Smooth muscle cell of the umbilical artery (primary cell): ENCODE measurements at places on chromosomes 3 and 15. TPM values are rescaled to one million over a fixed set of nuclear protein-coding genes. Genes with fewer than 3 reads are reported as not detected.

The NTRK3 gene
- 1.2 and 3.2 TPM in 2 replicates for total RNA-seq

The SELENOT gene
- total RNA-seq, result 200 and 238 TPM in 2 replicates

The IGSF11 gene
- total RNA-seq, result 0.14 TPM in 1 of 2 replicates, not detected in the other

The CPN2 gene
- not detected in 2 replicates for total RNA-seq

The SCN11A gene
- total RNA-seq, result not detected in 2 replicates

The CELSR3 gene
- 0.89 and 3.1 TPM in 2 replicates for total RNA-seq

The FGF12 gene
- not detected in 2 replicates for total RNA-seq

The ARHGAP31 gene
- 8.6 and 16.0 TPM in 2 replicates for total RNA-seq

The SMCO1 gene
- total RNA-seq, result not detected in 2 replicates

The STRIT1 gene
- not detected in 2 replicates for total RNA-seq

The DHFR2 gene
- total RNA-seq, result 4.3 and 4.5 TPM in 2 replicates

The OR5K3 gene
- not detected in 2 replicates for total RNA-seq

The CDCP1 gene
- 10.4 and 76.4 TPM in 2 replicates for total RNA-seq

The CCK gene
- 0.55 TPM in 1 of 2 replicates, not detected in the other for total RNA-seq

The FOXB1 gene
- not detected in 2 replicates for total RNA-seq

The NSUN3 gene
- 10.7 and 11.2 TPM in 2 replicates for total RNA-seq

The NAALADL2 gene
- 13.1 and 17.8 TPM in 2 replicates for total RNA-seq

The DLEC1 gene
- total RNA-seq, result under 0.01 and 0.09 TPM in 2 replicates

The RTP1 gene
- not detected in 2 replicates for total RNA-seq

The PLA2G4B gene
- 1.5 and 1.8 TPM in 2 replicates for total RNA-seq

The DNAH12 gene
- total RNA-seq, result 0.37 and 0.59 TPM in 2 replicates

The MTHFS gene
- total RNA-seq, result 12.5 and 14.8 TPM in 2 replicates

The BUB1B gene
- 3.6 and 19.2 TPM in 2 replicates for total RNA-seq

The CFAP91 gene
- 1.8 TPM in 1 of 2 replicates, not detected in the other for total RNA-seq

The EIF3J gene
- 46.9 and 71.1 TPM in 2 replicates for total RNA-seq

The ARNT2 gene
- total RNA-seq, result 1.8 and 3.8 TPM in 2 replicates

The ITIH1 gene
- not detected in 2 replicates for total RNA-seq

The IL17RB gene
- not detected in 2 replicates for total RNA-seq

The SRGAP3 gene
- 1.5 and 4.9 TPM in 2 replicates for total RNA-seq

The VGLL3 gene
- 19.3 and 36.5 TPM in 2 replicates for total RNA-seq

The TGM4 gene
- not detected in 2 replicates for total RNA-seq

The ADAMTSL3 gene
- total RNA-seq, result under 0.01 and 0.05 TPM in 2 replicates

The MED12L gene
- total RNA-seq, result 0.42 and 0.89 TPM in 2 replicates

The HRG gene
- not detected in 2 replicates for total RNA-seq

The UBA5 gene
- total RNA-seq, result 36.2 and 44.8 TPM in 2 replicates

The CLRN1 gene
- not detected in 2 replicates for total RNA-seq

The ADAMTS7 gene
- 7.7 and 12.6 TPM in 2 replicates for total RNA-seq

The CPA3 gene
- total RNA-seq, result not detected in 2 replicates

The SAMD7 gene
- not detected in 2 replicates for total RNA-seq
